ENCODE measurements at places on chromosomes 3 and 15.

DNA sequence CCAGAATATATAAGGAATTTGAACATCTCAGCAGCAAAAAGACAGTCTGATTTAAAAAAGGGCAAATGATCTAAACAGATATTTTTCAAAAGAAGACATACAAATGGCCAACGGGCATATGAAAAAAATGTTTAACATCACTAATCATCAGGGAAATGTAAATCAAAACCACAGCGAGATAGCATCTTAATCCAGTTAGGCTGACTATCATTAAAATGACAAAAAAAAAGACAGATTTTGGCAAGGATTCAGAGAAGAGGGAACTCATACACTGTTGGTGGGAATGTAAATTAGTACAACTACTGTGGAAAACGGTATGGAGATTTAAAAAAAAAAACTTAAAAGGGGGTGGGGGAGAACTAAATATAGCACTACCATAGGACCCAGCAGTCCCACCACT, 47.9 kb downstream of the RNF13 start:
- no peak for DNase-seq

DNA sequence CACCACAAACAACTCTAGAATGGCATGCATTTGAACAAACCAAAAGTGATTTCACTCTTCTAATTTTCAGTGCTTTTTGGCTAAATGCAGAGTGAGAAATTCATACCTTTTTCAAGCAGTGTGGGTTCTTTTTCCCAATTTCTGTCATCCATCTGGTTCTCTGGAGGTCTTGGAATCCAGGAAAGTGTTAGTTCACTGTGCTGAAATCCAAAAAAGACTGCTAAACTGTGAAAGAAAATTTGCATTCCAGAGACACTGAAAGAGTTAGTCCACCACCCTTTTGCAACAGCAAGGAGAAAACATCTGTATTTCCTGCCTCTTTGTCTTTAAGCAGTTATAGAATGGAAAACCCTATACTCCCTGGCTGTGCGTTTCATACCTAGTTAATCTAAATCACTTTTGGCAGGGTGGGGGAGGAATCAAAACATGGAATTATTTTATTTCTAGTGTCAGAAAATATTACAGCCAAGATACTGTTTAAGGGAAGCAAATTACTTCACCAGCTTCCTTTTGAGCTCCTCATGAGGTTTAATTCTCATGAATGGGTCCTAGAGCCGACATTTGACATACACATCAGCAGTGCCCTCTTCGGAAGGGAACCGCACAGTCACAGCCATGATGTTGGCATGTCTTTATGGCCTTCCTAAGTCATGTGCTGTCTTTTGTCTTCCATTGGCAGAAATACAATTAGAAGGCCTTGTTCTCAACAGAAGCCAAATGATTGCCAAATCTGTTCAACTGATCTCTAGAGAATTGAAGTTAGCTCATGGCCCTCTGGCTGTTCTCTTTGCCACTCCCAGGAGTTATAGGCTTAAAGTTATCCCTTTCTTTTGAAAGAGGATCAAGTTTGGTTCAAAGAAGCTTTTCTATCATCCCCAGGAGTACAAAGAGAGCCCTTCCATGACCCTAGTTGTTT, 317.7 kb upstream of the TPRG1 start:
- no peak for DNase-seq

- no peak for DNase-seq
Observed at GRCh38 chr15:73986055-73986775, 5.9 kb downstream of the STOML1 start.

DNA sequence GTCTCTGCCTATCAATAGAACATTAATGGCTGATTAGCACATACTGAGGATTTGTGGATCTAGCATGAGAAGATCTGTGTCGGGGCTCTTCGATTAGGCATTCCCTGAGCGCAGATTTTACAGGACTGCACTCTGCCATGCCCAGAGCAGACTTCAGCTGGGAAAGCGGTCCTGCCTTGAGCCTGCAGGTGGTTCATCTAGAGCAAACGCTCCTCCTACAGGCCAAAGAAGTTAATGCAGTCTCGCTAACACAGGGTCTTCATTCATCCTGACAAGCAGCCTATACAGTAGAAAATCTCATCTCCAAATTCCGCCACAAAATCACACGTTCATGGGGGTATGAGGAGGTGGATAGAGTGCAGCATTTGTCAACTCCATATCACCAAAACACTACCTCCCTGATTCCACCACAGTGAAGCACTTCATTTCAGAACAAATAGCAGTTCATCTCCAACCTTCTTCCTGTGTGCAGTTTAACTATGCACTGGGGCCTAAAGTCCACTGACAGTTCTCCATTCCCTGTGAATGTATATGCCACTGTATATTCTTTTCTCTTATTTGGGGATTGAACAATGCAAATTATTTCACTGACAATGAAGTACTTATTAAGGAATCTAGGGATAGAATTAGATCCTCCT, 405.8 kb downstream of the IGSF11 start:
- DNase-seq: peak; percentile 11

DNA sequence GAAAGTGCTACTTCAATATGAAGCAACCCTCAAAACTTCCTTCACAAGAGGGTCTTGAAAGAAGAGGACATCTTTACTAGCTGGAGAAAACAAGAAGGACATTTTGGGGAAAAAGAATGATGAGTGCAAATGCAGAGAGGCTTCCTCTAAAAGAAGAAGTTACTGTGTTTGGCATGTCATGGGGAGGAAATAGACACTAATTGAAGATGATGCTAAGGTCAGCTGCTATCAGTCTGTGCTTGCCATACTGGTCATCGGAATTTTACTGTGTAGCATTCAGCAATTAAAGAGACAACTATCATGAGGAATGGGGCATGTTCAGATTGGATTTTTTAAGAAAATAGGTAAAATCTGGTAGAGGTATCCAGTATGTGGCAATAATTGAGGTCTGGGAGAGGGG, 60.0 kb downstream of the THRB start:
- no peak for DNase-seq

GRCh38 chr3:117842086-117842485, 1132.5 kb downstream of the TUSC7 start:
- no peak for DNase-seq

GRCh38 chr3:173502983-173503568, 105.5 kb downstream of the NLGN1 start:
- no peak for DNase-seq

GRCh38 chr15:36622836-36623235, 43.4 kb downstream of the CDIN1 start:
- DNase-seq: no peak

GRCh38 chr3:160544844-160545503, 20.4 kb downstream of the KPNA4 start:
- no peak for DNase-seq

GRCh38 chr3:179957264-179957845, 79.4 kb downstream of the PEX5L start:
- no peak for DNase-seq

DNA sequence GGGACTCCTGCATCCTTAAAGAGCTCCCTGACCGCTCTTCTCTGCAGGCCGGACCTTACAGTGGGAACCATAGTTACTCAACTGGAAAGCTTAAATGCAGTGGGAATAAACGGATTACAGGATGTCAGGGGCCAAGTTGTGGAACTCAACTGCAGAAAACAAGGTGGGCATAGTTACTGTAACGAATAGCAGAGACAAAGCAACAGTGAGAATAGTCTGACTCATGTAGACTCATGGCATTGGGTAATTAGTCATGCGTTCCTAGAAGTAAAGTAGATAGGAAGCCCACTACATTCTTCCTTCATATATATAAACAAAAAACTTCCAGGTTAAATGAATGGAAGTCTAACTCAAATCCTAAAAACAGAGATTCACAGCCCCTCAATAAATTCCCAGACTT, 95.5 kb upstream of the CHRNA7 start:
- DNase-seq: no peak

GRCh38 chr3:46209746-46210470, 1.8 kb upstream of the CCR1 start:
- no peak for DNase-seq

DNA sequence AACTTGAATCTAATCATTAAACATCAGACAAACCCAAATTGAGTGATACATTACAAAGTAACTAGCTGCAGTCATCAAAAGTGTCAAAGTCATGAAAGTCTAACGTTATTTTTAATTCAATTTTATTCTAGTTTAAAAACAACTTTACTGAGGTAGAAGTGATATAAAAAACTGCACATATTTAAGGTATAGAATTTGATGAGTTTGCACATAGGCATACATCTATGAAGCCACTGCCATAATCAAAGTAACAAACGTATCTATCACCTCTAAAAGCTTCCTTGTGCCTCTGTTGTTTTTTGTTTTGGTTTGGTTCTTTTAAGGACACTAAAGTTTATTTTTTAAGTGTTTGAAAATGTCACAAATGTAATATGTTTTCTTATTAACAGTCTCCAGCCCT, 130.9 kb downstream of the DLG1 start:
- no peak for DNase-seq

GRCh38 chr3:125125821-125126245, 70.0 kb upstream of the HEG1 start:
- no peak for DNase-seq

DNA sequence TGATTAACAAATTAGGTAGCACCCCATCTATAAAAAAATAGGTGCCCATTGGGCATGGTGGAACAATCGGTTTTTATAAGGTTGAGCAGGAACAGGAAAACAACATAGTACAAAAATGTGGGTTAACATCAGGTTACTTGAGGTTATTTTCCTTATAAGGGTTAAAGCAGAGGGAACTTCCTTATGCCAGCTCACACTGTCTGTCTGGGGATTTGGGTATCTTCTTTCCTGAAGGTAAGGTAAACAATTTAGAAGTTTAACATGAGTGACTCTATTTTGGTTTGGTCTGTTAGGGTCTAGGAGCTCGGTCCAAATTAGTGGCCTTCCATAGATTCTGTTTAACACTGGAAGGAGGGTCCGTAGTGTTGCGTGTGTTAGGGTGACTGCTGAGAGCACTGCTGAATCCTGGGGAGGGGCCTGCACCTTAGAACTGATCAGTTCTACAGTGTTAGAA, 14.7 kb downstream of the CHD2 start:
- DNase-seq: no peak

DNA sequence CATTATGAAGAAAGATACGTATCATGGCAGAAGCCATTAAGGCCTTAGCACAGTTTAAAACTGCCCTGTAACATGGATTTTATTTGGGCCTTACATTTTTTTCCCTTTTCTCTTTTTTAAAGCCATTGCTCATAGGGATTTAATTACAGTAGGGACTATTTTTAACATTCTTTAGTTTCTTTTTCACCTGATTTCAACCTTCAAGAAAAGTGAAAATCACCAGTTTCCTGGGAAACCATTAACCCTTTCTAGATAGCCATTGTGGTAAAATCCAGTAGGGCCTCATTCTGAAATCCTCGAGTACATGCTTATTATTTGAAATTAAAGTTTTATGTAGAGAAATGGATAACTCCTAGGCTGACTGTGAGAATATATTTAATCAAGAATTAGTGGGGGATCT, 3.1 kb downstream of the SPRED1 start:
- no peak for DNase-seq

GRCh38 chr3:103949693-103950092, 1417.0 kb upstream of the ALCAM start:
- DNase-seq: no peak

DNA sequence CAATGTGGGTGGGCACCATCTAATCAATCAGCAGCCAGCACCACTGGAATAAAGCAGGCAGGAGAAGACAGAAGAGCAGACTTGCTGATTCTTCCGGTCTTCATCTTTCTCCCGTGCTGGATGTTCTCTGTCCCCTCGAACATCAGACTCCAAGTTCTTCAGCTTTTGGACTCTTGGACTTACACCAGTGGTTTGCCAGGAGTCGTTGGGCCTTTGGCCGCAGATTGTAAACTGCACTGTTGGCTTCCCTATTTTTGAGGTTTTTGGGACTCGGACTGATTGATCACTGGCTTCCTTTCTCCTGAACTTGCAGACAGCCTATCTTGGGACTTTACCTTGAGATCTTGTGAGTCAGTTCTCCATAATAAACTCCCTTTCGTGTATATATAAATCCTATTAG, 292.8 kb downstream of the BCHE start:
- DNase-seq: no peak

- no peak for DNase-seq
Observed at GRCh38 chr15:53693729-53694475, 65.6 kb downstream of the WDR72 start.

DNA sequence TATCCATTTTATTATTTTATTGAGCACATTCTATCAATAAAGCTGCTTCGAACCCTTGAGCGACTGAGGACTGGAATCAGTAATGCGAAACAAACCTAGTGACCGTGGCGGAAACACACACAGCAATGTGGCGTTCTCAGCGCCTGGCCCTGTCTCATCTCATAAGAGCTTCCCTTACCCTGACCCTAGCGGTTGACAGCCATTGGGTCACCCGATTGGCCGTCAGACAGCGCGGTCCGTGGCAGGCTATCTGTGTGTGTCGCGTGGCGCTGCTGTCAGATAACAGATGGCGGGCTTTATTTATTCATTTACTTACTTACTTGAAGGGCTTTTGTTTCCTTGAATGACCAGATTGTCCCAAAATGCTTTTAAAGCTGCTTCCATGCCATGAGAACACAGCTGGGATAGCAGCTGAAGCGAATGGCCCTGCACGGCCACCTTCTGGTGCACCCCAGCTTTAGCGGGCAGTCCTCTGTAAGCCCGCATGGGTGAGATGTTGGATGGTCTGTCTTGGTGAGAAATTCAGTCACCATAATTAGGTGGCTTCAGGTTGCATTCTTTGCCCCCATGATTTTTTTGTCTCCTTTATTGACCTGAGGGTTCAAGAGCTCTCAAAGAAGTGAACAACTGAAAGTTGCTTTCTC, 215.5 kb upstream of the BHLHE40 start:
- no peak for DNase-seq

- DNase-seq: no peak
Observed at GRCh38 chr3:49498648-49499047, 28.6 kb downstream of the DAG1 start.

DNA sequence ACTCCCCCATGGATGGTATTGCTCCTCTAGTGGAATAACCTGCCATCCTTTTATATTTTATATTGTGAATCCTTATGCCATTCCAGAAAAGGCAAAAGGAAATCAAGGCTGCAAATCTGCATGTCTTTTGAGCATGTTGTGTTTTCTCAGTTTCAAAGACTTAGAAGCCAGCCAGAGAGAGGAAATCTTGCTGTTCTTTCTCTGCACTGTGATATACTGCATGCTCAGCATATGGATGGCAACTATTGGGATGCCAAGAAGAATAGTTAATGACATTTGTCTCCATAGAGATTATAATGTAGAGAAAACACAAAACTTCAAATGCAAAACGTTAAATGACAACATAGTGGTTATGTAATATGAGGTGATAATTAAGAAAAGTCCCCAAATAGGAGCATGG, 106.0 kb upstream of the NUDT16 start:
- DNase-seq: no peak

DNA sequence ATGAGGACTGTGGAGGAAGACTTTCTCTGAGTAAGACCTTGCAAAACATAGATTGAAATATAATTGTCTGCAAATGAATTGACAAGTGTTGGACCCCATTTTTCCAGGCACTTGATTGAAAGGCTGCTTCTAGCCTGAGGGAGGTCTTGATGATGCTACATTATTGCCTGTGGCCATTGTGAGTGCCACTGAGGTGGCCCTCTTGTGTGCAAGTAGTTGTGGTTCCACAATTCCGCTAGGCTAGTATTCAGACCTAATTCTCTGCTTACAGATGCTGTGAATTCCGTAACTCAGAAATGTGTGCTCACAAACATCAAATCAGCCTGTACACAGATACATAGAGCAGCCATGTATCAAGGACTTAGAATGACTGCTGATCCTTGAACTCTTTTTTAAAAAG, 34.7 kb downstream of the FNDC3B start:
- DNase-seq: no peak
